ENCODE measurements at places on chromosomes 1 and 21. TPM values are rescaled to one million over a fixed set of nuclear protein-coding genes. Genes with fewer than 3 reads are reported as not detected.

PRMT6 gene
- 18.3 TPM for total RNA-seq

FOXE3 gene
- not detected for total RNA-seq

ADAMTS1 gene
- total RNA-seq = 284 TPM

TPRG1L gene
- total RNA-seq = 44.4 TPM

LDLRAD2 gene
- total RNA-seq = 0.09 TPM

Measured in fibroblast of the aortic adventitia (primary cell).